H1 (cell line): ENCODE measurements at places on chromosomes 12 and 14. TPM values are rescaled to one million over a fixed set of nuclear protein-coding genes. Genes with fewer than 3 reads are reported as not detected.

The AMN gene
- total RNA-seq = 0.99 and 1.5 TPM in 2 replicates

The CLEC7A gene
- total RNA-seq = 0.15 TPM in 1 of 2 replicates, not detected in the other

The TAS2R8 gene
- not detected in 2 replicates for total RNA-seq

The NABP2 gene
- 56.1 and 58.1 TPM in 2 replicates for total RNA-seq

The DHH gene
- total RNA-seq = 0.11 and 0.13 TPM in 2 replicates

The KRT8 gene
- total RNA-seq = 283 and 290 TPM in 2 replicates

The LRP1-AS gene
- total RNA-seq = not detected in 2 replicates

DNA sequence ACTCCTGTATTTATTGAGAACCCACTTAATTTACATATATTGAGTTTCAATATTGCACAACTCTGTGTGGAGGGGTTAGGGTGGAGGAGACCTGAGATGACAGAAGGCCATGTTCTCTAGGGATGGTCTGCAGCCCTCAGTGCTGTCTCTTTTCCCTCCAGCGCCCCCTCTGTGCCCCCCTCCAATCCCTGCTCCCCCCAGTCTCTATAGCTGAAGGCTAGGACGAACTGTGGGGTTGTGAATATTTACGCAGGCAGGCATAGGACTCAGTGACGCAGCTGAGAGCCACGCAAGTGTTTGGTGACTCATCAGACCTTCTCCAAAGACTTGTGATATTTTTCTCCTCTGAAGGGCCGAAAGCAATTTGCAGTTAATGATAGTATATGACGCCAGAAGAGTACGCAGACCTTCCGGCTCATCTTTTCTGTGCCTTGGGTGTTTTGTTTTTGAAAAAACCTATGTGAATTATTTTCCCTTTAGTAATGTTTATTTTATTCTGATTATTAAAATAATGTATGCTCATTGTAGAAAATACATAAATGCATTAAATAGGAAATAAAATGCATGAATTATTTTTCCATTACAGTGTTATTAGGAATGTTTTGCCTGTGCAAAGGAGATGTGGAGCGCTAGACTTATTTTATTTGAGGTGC lies 85.3 kb downstream of the SLC25A47 start:
- H3K4me1 ChIP-seq = peaks cover 13% of the 10 kb centered on the region
- no peak for DNase-seq
- no peaks in the 10 kb centered on the region for H3K27me3 ChIP-seq
- no peak overlapping the region for H3K4me3 ChIP-seq
- no peak overlapping the region for H3K27ac ChIP-seq
- no peaks in the 10 kb centered on the region for H3K36me3 ChIP-seq

DNA sequence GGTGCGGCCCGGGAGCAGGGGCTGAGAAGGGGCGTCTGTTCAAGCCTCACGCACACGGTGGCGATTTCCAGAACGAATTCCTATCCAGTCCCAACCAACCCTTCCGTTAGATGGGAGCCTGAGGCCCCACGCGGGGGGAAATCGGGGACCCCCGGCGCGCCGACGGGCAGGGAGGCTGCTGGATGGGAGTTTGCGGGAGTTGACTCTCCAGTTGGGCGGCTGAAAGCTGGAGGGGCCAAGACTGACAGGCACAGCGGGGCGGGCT lies 9.8 kb downstream of the EXOC3L4 start:
- no peak for DNase-seq
- no peak overlapping the region for H3K27ac ChIP-seq
- H3K27me3 ChIP-seq = peaks cover 7% of the 10 kb centered on the region
- no peaks in the 10 kb centered on the region for H3K36me3 ChIP-seq

DNA sequence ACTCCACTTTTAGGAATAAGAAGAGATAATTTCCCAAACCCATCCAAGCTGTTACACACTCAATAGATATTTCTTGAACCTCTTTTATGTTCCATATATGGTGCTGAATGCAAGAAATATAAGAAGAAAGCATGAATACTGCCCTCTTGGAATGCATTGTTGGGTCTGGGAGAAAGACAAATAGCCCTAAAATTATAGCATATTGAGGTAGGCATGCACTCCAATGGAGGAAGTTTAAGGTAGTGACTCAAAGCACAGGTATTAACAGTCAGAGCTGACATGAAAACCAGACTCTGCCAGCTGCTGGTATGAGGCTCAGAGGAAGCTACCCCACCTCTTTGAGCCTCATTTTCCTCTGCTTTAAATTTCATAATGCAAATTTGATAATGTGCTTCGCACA lies 261.3 kb upstream of the NOS1 start:
- no peak for DNase-seq
- no peak overlapping the region for H3K4me3 ChIP-seq
- no peaks in the 10 kb centered on the region for H3K4me1 ChIP-seq
- no peak overlapping the region for H3K27ac ChIP-seq
- no peaks in the 10 kb centered on the region for H3K36me3 ChIP-seq

GRCh38 chr12:96919510-96920210 lies 12.6 kb downstream of the NEDD1 start:
- no peaks in the 10 kb centered on the region for H3K36me3 ChIP-seq
- no peak overlapping the region for H3K27ac ChIP-seq
- no peaks in the 10 kb centered on the region for H3K4me1 ChIP-seq
- H3K27me3 ChIP-seq = no peaks in the 10 kb centered on the region
- H3K4me3 ChIP-seq = no peak overlapping the region

- no peaks in the 10 kb centered on the region for H3K27me3 ChIP-seq
- H3K27ac ChIP-seq = no peak overlapping the region
- no peaks in the 10 kb centered on the region for H3K36me3 ChIP-seq
- no peak for DNase-seq
- no peak overlapping the region for H3K4me3 ChIP-seq
- H3K4me1 ChIP-seq = no peaks in the 10 kb centered on the region
Measured at GRCh38 chr12:129750421-129750820, 153.4 kb downstream of the TMEM132D start.

DNA sequence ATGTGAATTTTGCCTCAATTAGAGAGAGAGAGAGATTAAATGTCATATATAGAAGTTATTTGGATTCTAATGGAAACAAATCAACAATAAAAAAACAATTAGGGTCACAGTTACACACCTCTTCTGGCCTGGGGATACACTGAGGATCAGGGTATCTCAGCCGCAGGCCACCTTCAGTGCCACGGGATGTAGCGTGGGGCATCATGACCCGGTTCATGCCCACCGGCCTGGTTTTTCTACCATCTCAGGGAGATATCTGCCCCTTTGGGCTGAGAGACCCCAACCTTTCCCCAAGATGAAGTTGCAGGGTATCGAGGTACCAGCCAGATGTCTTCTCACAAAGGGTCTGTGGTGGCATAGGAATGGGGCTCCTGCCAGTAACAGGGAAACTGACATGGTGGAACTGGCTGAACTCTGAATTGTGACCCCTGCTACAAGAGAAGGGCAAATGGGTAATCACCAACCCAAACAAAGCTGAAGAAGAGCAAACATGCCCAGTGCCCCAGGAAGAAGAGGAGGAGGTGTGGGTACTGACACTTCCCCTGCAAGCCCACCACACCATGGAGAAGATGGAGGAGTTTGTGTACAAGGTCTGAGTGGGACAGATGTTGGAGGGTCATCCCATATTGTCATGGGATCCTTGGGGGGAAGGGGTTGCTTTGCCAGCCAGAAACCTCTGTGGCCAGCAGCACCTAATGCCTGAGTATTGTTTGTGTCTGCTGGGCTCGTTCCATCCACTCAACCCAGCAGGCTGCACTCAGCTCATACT lies 19.5 kb downstream of the SERPINA3 start:
- H3K4me3 ChIP-seq = no peak overlapping the region
- DNase-seq = no peak
- no peaks in the 10 kb centered on the region for H3K27me3 ChIP-seq
- no peaks in the 10 kb centered on the region for H3K4me1 ChIP-seq
- H3K27ac ChIP-seq = no peak overlapping the region

GRCh38 chr14:33617154-33617553 lies 333.7 kb downstream of the EGLN3 start:
- H3K27me3 ChIP-seq = no peaks in the 10 kb centered on the region
- H3K4me3 ChIP-seq = no peak overlapping the region
- no peak for DNase-seq
- peaks cover 1% of the 10 kb centered on the region for H3K4me1 ChIP-seq

DNA sequence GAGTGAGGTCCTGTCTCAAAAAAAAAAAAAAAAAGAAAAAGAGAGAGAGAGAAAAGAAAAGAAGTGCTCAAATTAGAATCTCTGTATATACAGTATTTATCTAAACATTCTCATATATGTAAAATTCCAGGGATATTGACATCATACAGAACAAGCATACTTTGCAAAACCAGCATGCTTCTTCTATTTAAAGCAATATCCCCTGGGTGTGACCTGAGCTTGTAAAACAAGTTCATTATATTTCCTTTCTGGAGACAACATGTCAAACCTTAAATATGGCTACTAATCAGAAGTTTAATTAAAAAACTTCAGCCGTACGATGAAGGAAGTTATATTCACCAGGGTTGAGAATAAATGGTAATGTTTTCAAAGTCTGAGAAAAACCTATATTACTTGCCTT lies 175.8 kb upstream of the HMGA2 start:
- no peaks in the 10 kb centered on the region for H3K4me1 ChIP-seq
- H3K36me3 ChIP-seq = no peaks in the 10 kb centered on the region
- H3K4me3 ChIP-seq = no peak overlapping the region

GRCh38 chr12:116673681-116674111 lies 64.2 kb downstream of the SPRING1 start:
- H3K27me3 ChIP-seq = no peaks in the 10 kb centered on the region
- no peak for DNase-seq
- no peak overlapping the region for H3K4me3 ChIP-seq
- no peak overlapping the region for H3K27ac ChIP-seq
- H3K4me1 ChIP-seq = no peaks in the 10 kb centered on the region

GRCh38 chr12:19515179-19515578 lies 75.9 kb downstream of the AEBP2 start:
- no peak for DNase-seq
- no peak overlapping the region for H3K27ac ChIP-seq
- no peaks in the 10 kb centered on the region for H3K27me3 ChIP-seq
- H3K36me3 ChIP-seq = peaks cover 50% of the 10 kb centered on the region
- H3K4me3 ChIP-seq = no peak overlapping the region
- peaks cover 3% of the 10 kb centered on the region for H3K4me1 ChIP-seq

DNA sequence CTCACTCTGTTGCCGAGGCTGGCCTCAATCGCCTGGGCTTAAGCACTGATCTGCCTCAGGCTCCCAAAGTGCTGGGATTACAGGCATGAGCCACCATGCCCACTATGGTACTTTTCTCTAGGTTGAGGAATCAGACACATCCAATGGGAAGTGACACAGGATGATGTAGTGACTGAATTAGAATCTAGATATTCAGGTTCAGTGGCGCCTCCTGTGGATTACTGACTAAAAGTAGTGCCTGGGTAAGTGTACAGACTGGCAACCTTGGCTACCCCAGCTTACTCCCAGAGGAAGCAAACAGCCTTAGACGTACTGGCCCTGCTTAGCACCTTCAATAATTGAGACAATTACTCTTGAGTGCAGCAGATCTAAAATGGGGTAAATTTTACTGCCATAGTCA lies 22.8 kb downstream of the GALNT8 start:
- DNase-seq = no peak
- H3K4me1 ChIP-seq = no peaks in the 10 kb centered on the region
- H3K27ac ChIP-seq = no peak overlapping the region
- no peaks in the 10 kb centered on the region; the same call in 1 of the 2 replicates for H3K36me3 ChIP-seq

DNA sequence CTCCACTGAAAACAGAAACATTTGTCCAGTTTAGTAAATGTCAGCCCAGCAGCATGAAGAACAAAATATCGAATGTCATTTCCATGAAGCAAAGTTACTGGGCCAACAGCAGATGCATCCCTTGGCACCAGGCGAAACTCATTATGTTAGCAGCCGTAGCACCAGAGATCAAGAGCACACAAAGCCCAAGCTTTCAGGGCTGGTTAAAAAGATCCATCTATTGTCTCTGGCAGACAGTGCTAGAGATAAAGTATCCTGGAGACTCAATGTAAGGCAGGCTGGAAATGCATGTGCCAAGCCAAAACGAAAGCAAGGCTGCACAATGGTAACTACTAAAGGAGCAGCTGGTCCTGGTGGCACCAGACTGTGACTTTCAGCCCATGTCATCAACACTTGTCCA lies 120.3 kb upstream of the PLEKHG7 start:
- H3K27ac ChIP-seq = no peak overlapping the region
- H3K4me1 ChIP-seq = no peaks in the 10 kb centered on the region
- H3K27me3 ChIP-seq = no peaks in the 10 kb centered on the region
- H3K4me3 ChIP-seq = no peak overlapping the region

DNA sequence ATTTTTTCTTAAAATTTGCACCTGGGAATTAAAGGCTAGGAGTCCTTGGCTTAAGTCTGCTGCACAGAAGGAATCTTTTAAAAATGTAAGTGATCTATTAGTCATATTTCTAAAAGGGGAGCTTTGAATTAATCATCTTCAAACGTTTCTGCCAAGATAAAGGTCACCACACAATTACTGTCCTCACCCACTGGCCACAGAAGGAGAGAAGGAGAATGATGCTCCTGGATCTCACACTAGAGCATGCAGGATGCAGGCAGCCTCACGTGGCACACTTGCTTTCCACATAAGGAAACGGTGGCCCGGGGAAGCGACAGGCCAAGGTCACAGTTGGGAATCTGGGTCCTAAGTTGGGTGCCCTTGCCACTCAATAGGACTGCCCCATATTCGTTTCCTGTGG lies 16.9 kb downstream of the PLEKHG7 start:
- H3K4me1 ChIP-seq = no peaks in the 10 kb centered on the region
- no peak for DNase-seq
- no peaks in the 10 kb centered on the region for H3K27me3 ChIP-seq
- H3K36me3 ChIP-seq = no peaks in the 10 kb centered on the region
- no peak overlapping the region for H3K27ac ChIP-seq

DNA sequence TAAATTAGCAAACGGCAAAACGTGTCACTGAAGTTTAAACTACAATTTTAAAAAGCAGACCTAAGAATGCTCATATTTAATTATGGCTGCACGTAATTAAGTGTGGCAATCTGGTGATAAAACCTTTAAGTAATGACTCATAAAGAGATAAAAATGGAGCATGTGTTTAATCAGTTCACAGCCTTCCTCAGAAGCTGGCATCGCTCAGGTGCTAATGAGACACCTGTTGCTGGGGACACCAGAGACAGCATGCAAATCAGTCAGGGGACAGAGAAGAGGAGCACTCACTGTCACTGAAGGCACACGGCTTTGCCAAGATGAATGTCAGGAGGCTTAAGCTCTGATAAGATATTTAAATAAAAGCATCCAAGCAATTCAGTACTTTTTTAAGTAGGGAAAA lies 840.3 kb downstream of the GALC start:
- DNase-seq = no peak
- H3K4me1 ChIP-seq = peaks cover 9% of the 10 kb centered on the region; the same call in 1 of the 2 replicates
- H3K36me3 ChIP-seq = no peaks in the 10 kb centered on the region
- no peak overlapping the region for H3K27ac ChIP-seq
- peaks cover 37% of the 10 kb centered on the region for H3K27me3 ChIP-seq

- H3K36me3 ChIP-seq = peaks cover 4% of the 10 kb centered on the region; the same call in 1 of the 2 replicates
- no peaks in the 10 kb centered on the region for H3K27me3 ChIP-seq
- H3K27ac ChIP-seq = no peak overlapping the region
Measured at GRCh38 chr12:116964054-116965050, 53.6 kb downstream of the FBXW8 start.
